Activated CD4-positive, alpha-beta T cell treated with anti-CD3 and anti-CD28 coated beads for 4 hours (primary cell): ENCODE measurements at places on chromosomes 5 and 9.

GRCh38 chr9:106423575-106423974 lies 439.4 kb upstream of the ZNF462 start:
- DNase-seq = no peak

GRCh38 chr5:179255527-179256327 lies 89.5 kb downstream of the ADAMTS2 start:
- no peak for DNase-seq

- DNase-seq = no peak
These were observed 1.0 kb upstream of the PANK3 start for GRCh38 chr5:168580227-168580508.

- DNase-seq = peak; percentile 70
These were observed 833 bp downstream of the GAS1 start for GRCh38 chr9:86946201-86947145.

DNA sequence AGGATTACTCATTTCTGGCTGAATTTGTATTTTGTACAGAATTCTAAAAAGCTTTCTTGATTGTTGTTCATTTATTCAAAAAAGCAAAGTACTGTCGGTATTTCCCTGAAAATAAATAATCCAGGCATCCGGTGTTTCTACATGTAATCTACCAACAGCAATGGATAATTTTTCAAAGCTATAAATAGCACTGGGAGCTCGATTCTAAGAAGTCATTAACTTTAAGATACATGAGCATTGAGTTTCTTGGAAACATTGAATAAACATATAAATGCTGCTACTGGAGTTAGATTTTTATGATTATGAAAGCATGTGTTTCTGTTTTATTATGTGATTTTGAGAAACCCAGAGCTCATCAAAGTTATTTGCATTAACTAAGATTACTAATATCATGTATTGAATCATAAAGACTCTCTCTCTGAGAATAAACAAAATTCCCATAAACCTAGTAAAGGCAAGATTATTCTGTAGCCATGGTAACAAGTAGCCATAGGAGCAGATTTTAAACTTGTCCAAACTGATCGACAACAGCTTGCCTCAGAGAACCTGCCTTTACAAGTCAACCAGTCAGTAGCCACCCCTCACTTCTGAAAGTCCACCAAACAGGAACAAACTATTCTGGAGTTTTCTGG lies 197.0 kb downstream of the DRD1 start:
- no peak for DNase-seq
